Activated T-helper 1 cell treated with anti-CD3 and anti-CD28 coated beads, Interleukin-12 subunit alpha, Interleukin-12 subunit beta, Interleukin-2, Interleukin-4 antibody, amounts not matched to agents 30 ng/mL and 10 ng/mL and 1 ng/mL, durations not matched to agents 14 hours and 24 hours and 36 hours (primary cell): ENCODE measurements at places on chromosomes 6 and 20. TPM values are rescaled to one million over a fixed set of nuclear protein-coding genes. Genes with fewer than 3 reads are reported as not detected.

Gene CDK19
- total RNA-seq, result 12.4 and 13.7 TPM in 2 replicates

DNA sequence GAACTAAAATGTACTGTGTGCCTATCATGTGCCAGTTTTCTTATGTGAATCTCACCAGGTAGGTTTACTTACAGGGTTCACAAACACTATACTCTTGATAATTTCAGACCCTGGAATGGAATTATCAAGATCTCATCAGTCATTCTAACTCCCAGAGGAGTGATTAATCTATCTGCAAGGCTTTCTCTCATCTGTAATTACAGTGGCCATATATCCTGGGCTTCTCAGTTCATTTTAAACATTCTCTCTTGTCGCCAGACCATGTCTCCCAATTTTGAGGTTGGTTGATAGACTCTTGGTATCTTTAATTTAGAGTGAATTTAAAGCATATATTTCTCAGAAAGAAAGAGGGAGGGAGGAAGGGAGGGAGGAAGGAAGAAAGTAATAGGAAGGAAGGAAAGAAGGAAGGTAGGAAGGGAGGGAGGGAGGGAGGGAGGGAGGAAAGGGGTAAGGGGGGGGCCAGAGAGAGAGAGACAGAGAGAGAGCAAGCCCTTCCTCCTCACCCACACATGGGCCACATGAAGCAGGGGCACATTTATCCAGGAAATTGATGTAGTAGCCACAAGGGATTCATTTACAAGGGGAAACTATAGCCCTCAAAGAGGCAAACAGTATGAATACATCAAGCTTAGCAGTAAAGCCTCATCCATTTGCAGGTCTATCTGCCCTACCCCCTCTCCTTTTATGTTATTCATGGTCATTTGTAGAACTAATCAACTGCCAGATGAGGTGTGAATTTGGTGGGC, 25.8 kb upstream of the NRSN1 start:
- no peaks in the 10 kb centered on the region for H3K36me3 ChIP-seq
- H3K4me3 ChIP-seq, result no peak overlapping the region
- no peak overlapping the region for H3K27ac ChIP-seq
- DNase-seq, result no peak
- H3K27me3 ChIP-seq, result peaks cover 4% of the 10 kb centered on the region

DNA sequence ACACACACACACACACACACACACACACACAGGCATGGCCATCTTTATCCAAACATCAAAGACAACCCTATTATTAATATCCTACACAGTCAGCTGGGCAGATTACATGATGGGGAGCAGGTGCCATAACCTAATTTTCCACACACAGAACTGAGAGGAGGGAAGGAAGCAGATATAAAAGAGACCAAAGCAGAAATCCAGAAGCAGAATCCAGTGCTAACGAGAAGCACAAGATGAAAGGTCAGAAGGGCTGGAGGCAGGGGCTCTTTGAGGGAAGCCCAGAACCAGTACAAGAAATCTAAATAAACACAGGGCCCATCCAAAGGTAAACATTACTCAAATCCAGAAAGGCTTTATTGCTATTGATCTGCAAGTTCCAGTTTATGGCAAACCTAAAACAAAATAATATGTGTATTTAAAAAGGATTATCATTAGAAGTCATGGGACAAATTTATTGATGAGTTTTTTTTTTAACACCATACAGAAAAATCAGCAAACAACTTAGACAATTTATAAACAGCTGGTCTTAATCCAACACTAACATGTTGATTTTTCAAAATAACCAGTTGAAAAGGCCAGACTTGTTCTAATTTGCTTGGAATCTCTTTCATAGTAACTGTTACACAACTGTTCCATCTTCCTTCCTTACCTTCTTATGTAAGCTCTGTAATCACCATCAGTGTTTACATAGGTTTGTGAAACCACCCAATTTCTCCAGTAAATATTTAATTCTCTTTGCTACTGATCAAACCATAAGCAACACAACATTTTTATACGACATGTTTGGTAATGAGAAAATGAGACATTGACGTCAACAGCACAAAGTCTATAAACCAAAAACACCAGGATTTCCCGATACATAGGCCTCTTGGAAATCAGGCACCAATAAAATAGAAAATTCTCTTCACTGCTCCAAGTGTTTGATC, 34.2 kb downstream of the SLC23A2 start:
- no peak for DNase-seq
- H3K27ac ChIP-seq, result peak overlapping the region; percentile 6
- peaks cover 16% of the 10 kb centered on the region for H3K4me1 ChIP-seq

GRCh38 chr6:98458708-98459107, 375.7 kb upstream of the POU3F2 start:
- H3K36me3 ChIP-seq, result no peaks in the 10 kb centered on the region
- H3K4me3 ChIP-seq, result no peak overlapping the region
- no peak for DNase-seq
- no peak overlapping the region for H3K27ac ChIP-seq

Gene LY86
- 1.1 and 1.2 TPM in 2 replicates for total RNA-seq

Gene CASS4
- 6.7 and 7.8 TPM in 2 replicates for total RNA-seq

Gene PSORS1C2
- not detected in 2 replicates for total RNA-seq

DNA sequence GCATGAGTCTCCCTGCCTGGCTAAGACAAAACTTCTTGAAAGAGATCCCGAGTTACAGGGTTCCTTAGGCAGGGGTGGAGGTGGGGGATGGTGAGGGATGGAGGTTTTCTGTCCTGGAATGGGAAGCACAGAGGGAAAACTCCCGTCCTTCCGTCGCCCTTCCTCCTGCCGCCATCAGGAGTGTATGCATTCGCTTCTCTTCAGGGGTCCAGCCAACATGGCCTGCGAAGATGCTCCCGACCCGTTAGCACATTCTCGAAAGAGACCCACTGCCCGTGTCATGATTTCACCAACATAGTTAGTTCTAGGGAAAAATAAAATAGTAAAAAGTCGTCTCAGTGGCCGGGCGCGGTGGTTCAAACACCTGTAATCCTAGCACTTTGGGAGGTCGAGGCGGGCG, 37.1 kb downstream of the KIF25 start:
- no peaks in the 10 kb centered on the region for H3K27me3 ChIP-seq
- DNase-seq, result no peak
- H3K36me3 ChIP-seq, result no peaks in the 10 kb centered on the region
- H3K4me3 ChIP-seq, result peak overlapping the region; percentile 15
- peaks cover 12% of the 10 kb centered on the region for H3K4me1 ChIP-seq

Gene PRPF6
- total RNA-seq, result 82.3 and 83.6 TPM in 2 replicates

DNA sequence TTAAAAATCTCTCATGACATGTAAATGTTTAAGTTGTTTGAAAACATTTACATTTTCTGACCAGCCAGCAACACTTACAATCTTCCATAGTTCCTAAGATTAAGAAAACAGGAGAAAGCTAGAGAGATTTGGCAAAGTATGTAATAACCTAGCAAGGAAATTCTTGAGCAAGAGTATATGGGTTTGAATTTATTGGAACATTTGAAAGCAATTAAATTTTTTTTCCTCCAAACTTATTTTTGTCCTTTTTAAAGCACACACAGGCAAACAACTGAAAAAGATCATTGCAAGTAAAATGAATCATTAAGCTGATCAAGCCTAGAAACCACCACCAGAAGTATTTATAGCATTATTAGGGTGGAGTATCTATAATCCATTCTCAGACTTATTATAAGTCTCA, 20.1 kb upstream of the ZNF217 start:
- DNase-seq, result no peak
- H3K36me3 ChIP-seq, result peaks cover 4% of the 10 kb centered on the region
- H3K4me3 ChIP-seq, result no peak overlapping the region
- H3K4me1 ChIP-seq, result peaks cover 21% of the 10 kb centered on the region
- H3K27ac ChIP-seq, result no peak overlapping the region
- no peaks in the 10 kb centered on the region for H3K27me3 ChIP-seq

- H3K4me3 ChIP-seq, result no peak overlapping the region
- no peak for DNase-seq
- no peak overlapping the region for H3K27ac ChIP-seq
- H3K27me3 ChIP-seq, result peaks cover 2% of the 10 kb centered on the region
- no peaks in the 10 kb centered on the region for H3K36me3 ChIP-seq
Observed at GRCh38 chr6:134400941-134401340, 83.0 kb upstream of the SGK1 start.

Gene KHDC1
- 4.8 and 6.4 TPM in 2 replicates for total RNA-seq
